ENCODE measurements at places on chromosomes 3 and 15. TPM values are rescaled to one million over a fixed set of nuclear protein-coding genes. Genes with fewer than 3 reads are reported as not detected.

DNA sequence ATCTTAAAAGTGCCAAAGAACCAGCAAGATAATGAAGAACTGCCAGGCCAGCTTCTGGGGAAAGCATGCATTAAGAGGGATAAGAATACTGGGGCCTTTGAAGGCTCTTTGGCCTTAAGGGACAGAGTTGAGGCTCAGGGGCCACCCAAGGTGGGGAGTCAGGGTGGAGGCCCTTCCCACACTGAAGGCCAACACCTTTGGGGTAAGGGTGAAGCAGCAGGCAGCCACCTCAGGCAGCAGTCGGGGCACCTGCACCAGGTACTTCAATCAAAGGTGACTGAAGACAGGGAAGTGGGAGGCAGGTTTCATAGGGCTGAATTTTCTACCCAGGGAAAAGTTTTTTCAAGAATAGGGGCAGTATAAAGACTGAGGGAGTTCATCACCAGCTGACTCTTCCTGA is 87.7 kb upstream of the KLF13 start:
- DNase-seq, result no peak

DNA sequence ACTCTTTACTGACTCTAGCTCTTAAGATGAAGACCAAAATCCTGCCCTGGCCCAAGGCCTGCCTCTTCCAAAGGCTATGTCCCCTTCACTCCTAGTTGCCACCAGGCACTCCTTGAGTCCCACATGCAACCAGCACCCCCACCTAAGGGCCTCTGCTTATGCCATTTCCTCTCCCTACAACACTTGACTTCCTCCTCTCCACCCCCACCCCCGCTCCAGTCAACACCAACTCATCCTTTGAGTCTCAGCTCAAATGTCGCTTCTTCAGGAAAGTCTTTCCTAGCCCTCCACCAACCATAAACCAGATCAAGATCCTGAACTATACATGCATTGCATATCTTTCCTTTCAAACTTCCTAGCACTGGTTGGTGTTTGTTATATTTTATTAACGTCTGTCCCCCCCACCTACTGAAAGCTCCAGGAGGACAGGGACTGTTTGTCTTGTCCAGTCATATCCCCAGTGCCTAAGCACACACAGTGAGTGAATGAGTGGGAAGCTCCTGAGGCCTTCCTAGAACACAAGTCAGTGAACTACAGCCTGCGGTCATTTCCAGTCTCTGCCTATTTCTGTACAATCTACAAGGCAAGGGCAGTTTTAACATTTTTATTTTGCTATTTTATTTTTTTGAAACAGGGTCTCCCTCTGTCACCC is 7.3 kb downstream of the TBC1D2B start:
- DNase-seq, result no peak

DNA sequence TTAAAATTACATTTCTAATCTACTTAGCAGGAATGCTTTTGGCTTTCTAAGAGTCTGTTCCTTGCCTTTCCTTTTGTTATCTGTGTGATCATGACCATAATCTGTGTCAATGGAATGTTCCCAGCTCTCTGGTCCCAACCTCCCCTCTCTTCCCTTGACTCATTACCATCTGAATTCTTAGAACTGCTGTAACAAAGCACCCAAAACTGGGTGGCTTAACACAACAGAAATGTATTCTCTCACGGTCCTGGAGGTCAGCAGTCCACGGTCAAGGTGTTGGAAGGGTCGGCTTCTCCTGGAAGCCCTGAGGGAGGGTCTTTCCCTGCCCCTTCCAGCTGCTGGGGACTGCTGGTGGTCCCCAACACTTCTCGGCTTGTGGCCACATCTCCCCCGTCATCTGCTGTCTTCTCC is 81.1 kb downstream of the LRRK1 start:
- DNase-seq, result no peak

- no peak for DNase-seq
Measured at GRCh38 chr15:71106802-71107500, 8.3 kb upstream of the THSD4 start.

DNA sequence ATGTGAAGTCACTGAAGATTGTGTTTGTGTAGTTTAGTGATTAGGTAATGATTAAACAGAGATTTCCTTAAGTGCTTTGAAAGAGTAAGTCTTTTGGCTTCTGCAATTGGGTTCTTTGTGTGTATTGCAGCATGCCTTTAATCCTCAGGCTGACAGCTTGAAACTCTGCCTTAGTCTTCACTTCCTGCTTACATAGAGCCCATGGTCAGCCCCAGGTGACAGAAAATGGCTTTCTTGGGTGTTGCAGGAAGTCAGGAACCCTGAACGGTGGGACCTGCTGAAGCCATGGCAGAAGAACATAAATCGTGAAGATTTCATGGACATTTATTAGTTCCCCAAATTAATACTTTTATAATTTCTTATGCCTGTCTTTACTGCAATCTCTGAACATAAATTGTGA is 61.3 kb downstream of the KBTBD8 start:
- DNase-seq, result no peak

Gene ERC2
- total RNA-seq, result 0.21 TPM

DNA sequence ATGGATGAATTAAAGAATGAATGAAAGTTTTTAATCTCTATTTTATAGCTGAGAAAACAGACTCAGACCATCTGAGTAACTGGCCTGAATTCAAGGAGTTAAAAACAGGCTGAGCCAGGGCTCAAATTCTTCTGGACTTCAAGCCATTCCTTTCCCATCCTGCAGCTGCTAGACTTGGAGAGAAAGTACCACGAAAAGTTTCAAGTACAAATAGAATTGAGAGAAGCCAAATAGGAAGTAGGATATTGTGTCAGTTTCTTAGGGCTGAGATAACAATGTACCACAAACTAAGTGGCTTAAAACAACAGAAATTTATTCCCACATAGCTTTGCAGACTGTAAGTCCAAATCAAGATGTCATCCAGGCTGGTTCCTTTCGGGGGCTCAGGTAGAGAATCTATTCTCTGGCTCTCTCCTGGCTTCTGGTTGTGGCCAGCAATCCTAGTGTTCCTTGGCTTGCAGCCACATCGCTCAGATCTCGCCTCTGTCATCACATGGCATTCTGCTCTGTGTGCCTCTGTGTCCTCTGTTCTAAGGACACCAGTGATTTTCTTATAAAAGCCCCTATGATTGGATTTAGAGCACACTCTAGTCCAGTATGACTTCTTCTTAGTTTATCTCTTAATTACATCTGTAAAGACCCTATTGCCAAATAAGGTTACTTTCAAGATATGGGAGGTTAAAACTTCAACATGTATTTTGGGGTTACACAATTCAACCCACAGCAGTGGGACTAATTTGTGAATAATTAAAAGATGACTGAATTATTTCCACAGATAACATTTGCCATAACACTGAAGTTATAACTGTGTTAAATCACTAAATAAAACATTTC is 25.7 kb upstream of the GOLIM4 start:
- DNase-seq, result peak; percentile 45

- DNase-seq, result peak; percentile 79
Measured at GRCh38 chr3:9302425-9303181, 53.2 kb upstream of the SRGAP3 start.

Gene CD276
- total RNA-seq, result 49.9 TPM

- no peak for DNase-seq
Measured at GRCh38 chr3:147218965-147219364, 187.4 kb downstream of the ZIC4 start.

DNA sequence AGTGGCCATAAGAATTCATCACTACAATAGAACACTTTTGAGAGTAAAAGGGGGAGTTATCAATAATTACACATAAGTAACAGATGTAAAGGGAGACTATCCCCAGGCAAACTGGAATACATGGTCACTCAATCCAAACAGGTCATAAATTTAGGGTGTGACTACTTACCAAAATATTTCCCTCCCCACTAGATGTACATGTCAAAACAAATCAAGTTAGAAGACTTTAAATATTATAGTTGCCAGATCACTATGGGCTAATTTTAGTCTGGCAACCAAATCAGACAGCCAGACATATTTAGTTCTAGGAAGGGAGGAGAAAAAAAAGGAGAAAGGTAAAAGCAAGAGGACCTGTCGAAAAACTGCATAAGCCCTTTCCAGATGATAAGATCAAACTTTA is 23.1 kb downstream of the SLC24A5 start:
- no peak for DNase-seq

Gene COL8A1
- 0.42 TPM for total RNA-seq

DNA sequence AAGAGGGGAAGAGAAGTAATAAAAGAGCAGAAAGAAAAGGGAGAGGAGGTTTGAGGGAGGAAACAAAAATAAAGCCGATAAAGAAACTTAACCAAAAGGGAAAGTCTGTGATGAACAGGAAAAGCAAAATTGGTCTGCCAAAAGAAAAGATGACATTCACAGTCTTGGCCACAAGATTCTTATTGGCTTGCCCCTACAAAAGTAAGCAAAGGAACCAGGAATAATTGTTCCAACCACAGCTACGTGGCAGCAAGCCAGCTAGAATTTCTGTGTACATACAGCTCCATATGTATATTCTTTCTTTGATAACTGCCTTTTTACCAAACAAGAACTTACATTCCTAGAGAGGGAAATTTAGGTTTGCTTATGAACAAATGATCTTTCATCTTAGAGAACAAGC is 79.6 kb downstream of the MLH1 start:
- peak; percentile 69 for DNase-seq

Gene RASGRF1
- total RNA-seq, result 0.56 TPM

DNA sequence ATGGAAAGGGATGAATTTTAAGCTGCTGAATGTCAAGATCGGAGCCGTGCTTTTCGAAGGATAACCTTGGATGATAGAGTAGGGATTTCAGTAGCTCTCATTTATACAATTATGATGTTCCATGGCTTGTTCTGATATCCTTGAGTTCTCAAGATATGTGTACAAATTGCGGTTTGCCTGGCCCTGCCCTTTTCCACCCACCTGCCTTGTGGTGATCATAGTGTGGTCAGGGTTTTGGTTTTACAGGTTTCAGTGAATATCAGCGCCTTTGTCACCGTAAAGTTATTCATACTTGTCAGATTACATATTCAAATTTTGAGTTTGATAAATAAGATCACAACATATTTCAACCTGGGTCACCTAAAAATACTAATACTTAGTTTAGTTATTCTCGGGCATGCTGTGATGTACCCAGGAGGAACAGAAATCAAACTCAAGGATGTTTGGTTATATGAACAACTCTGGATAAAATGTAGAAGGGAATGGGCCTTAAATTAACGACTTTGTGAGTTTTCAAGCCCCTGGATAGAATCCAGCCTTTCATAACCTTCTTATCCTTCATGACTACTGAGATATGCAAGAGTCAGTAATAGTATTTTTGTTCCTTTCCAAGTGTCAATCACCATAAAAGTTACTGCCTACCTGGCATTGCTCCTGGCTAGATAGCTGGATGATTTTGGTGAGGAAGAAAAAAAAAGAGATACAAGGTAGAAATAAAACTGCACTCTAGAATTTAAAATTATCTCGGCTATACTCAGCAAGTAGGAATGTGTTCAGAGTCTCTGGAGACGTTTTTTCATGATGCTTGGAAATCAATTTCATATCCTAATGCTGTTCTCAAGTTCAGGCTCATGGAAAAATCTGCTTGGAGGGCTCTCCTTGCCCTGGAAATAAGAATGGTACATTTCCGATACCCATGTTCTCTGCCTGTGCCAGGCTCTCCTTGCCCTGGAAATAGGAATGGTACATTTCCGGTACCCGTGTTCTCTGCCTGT is 209.2 kb upstream of the TPRG1 start:
- no peak for DNase-seq

Gene PRICKLE2
- total RNA-seq, result 4.4 TPM

Gene ZNF860
- total RNA-seq, result 0.53 TPM

Data from colonic mucosa (tissue), 4 donors.